Activated T-cell treated with anti-CD3 and anti-CD28 coated beads, Interleukin-2, amount 50 U/mL, for 1 hour (primary cell): ENCODE measurements at places on chromosomes 12 and 14.

- no peak for DNase-seq
Observed at GRCh38 chr12:124499898-124500244, 67.5 kb downstream of the NCOR2 start.

DNA sequence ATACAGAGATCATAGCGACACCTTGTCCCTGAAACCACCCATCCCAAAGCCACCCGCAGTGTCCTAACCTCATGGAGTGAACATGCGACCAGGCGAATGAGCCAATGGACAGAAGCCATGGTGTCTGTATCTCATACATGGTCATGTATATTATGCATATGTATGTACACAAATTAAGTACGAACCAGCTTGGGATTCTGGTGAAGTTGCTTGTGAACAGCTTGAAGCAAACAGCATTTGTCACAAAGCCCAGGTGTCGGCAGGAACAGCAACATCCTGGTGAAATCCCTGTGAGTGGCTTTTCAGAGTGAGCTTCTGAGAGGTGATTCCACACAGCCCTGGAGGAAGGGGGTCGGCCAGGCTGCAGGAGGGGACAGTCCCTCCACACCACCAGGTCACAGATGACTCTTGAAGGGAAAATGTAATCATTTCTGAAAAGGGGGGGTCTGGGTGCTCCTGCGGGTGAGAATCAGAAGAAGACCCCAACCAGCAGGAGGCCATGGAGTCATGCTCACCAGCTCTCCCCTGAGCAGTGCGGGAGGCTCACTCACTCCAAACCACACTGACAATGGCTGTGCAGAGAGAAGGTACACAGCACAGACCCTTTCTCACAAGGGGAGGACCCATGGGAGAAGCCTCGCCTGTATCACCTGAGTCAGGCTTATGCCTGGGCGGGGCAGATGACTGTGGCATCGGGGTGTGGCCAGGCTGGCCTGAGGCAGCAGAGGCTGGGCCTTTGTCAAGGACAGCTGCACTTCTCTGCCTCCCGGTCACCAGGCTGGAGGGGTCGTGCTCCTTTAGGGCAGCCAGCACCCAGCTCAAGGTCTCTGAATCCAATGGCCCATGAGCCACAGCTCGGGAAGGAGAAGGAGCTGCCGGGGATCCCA, 14.3 kb downstream of the CHGA start:
- DNase-seq: no peak

GRCh38 chr12:98343002-98343567, 172.3 kb upstream of the TMPO start:
- DNase-seq: no peak

GRCh38 chr14:90303473-90303872, 28.3 kb downstream of the NRDE2 start:
- DNase-seq: no peak

DNA sequence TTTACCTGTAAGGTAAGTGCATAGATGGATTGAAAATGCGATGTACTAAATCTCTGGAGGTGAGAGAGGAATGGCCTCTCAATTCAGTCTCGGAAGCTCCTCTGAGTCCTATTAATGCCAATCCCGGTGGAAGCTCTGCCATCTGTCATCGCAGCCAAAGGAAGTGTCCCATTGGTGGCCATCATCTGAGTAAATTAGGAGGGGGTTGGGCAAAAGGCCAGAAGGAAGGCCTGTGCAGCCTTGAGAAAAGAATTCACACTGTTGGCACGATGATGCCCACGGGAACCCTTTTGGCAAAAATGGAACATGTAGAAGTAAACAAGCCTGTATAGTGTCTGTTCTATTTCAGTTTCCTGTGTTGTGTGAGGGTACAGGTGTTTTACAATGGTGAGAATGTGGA, 494.8 kb downstream of the NELL2 start:
- DNase-seq: no peak

DNA sequence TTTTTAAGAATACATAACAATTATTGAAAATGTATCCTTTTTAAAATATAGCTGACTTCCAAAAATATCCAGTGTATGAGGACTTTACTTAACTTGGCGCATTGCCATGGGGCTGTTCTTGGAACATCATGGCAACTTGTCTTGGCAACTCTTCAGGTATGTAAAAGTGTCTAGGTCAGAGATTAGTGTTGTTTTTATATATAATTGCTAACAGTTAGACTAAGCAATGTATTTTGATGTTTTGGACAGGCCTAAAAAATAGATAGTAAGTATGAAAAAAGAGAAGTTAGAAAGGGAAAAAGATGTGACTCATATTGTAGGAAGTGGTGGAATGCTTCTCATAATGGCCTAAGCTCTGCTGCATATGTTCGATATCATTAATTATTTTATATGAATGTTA, 70.9 kb downstream of the MON2 start:
- no peak for DNase-seq

GRCh38 chr14:76998910-76999309, 29.6 kb downstream of the IRF2BPL start:
- DNase-seq: no peak

DNA sequence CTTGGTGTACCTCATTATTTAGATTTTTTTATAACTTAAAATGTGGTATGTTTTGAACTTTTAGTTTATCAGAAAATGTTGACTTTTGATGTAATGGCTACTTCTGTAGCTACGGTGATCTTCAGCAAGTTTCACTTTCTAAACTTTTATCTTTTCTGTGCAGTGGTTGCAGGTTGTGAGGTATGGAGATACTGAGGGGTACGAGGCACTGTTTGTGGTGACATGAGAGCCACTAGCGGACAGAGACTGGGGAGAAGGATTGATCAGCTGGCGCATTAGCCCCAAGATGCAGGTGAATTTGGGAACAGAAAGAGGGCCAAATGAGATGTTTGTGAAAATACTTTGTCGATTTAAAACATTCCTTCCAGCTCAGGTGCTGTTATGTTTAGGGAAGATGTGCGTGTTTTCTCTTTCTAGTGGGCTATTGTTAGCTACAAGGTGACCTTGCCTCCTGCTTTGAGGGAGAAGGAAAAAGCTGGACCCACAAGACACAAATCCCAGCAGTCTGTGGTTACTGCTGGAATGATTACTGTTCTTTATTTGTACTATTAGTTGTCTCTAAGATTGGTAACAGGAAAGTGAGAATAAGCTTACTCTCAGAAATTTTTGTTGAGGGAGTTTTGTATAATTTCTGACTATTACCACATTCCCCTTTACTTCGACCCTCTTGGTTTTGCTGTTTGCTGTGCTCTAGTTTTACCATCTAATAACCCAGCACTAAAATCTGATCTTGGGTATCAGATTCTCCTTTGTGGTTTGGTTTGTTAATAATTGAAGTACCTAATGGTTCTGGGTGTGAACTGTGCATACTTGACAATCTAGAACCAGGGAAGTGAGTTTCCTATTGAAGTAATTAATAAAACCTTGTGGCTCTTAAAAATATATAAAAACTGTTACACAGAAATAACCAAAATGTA, 61.7 kb downstream of the FBXO34 start:
- no peak for DNase-seq

- DNase-seq: no peak
Observed at GRCh38 chr14:96994999-96995398, 197.8 kb downstream of the VRK1 start.

DNA sequence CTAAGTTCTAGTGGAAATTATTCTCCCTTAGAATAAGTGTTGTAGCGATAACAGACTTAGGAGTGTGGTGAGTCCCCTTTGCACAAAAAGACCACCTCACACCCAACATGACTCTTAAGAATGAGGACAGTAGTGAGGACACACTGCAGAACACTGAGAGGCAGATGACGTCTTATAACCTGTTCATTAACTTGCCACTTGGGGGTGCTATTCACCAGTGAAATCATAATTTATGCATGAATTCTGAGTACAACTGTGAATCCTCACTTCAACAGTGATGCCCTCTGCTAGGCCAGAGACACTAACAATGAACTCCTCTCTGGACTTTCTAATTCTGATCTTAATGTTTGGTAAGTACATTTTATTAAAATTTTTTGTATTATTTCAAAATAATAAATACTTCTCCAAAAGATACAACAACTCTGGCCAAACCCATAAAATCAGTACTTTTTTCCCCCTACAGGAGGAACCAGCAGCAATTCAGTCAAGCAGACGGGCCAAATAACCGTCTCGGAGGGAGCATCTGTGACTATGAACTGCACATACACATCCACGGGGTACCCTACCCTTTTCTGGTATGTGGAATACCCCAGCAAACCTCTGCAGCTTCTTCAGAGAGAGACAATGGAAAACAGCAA, 274.7 kb downstream of the DAD1 start:
- no peak for DNase-seq

DNA sequence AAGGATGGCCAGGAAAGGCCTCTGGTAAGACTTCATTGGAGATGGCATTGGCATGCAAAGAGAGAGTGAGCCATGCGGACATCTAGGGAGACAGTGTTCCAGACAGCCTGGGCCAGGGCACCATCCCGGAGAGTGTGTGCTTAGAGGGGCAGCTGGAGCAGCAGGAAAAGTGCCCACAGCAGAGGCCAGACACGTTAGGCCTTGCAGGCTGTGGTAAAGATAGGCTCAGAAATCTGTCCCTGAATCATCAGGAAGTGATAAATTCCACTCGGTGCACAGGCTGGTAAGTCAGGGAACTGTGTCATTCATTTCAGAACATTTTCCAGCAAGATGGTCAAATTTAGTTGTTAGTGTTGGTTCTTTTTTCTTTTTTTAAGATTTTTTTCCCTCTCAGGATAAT, 8.8 kb downstream of the GALNT16 start:
- no peak for DNase-seq

DNA sequence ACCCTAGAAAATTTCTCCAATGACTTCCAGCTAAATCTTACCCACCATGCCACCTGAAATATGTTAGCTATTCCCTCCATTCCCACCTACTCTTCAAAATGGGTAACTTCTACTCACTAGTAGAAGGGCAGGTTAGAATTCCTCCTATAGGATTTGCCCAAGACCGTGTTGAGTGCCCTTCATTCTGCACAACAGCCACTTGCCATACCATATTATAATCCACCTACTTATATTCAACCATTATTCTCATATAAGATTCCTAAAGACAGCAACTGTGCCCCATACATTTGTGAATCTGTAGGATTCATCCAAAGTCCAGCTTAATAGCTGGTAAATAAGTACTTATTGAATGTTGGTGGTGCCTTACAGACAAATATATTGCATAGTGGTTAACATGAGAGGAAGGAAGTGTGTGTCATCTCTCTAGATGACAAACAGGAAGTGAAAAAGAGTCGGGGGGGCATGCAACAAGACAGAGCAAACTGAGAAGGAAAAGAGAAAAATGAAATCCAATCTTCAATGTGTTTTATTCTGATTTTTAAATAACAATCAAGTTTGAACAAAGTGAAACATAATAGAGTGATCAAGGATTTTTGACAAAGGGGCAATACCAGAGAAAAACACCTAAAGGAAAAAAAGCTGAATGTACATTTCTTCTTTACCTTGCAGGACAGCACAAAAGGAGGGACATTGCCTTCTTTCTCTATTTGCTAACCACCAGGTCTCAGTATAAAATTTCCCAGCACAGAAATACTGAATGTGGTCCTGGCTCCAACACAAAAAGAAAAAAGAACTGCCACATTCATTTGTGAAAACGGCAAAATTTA, 389.3 kb upstream of the USP15 start:
- DNase-seq: no peak

- no peak for DNase-seq
Observed at GRCh38 chr12:3630621-3631271, 122.2 kb downstream of the CRACR2A start.

DNA sequence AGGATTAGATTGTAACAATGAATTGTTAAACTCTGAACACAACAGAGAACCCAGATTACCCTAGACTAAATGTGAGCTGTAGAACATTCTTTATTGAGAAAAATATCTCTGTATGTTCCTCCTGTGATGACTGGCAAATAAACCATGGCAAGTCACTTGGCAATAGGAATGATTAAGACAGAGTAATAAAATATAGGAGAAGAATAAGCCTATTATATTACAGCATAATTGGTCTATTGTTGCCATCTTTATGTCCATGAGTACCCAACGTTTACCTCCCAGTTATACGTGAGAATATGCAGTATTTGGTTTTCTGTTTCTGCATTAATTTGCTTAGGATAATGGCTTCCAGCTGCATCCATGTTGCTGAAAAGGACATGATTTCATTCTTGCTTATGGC, 211.2 kb upstream of the AVPR1A start:
- no peak for DNase-seq

- DNase-seq: no peak
Observed at GRCh38 chr14:20194101-20194500, 3.4 kb downstream of the OR11G2 start.
